ENCODE measurements at places on chromosomes 12 and 14.

- DNase-seq = no peak
Observed at GRCh38 chr14:26121181-26121580, 476.7 kb downstream of the NOVA1 start.

- DNase-seq = no peak
Observed at GRCh38 chr14:79749065-79749464, 462.2 kb downstream of the DIO2 start.

GRCh38 chr12:108237272-108237671, 101.8 kb downstream of the CMKLR1 start:
- no peak for DNase-seq

- DNase-seq = no peak
Observed at GRCh38 chr12:124686370-124687173, 119.2 kb upstream of the NCOR2 start.

DNA sequence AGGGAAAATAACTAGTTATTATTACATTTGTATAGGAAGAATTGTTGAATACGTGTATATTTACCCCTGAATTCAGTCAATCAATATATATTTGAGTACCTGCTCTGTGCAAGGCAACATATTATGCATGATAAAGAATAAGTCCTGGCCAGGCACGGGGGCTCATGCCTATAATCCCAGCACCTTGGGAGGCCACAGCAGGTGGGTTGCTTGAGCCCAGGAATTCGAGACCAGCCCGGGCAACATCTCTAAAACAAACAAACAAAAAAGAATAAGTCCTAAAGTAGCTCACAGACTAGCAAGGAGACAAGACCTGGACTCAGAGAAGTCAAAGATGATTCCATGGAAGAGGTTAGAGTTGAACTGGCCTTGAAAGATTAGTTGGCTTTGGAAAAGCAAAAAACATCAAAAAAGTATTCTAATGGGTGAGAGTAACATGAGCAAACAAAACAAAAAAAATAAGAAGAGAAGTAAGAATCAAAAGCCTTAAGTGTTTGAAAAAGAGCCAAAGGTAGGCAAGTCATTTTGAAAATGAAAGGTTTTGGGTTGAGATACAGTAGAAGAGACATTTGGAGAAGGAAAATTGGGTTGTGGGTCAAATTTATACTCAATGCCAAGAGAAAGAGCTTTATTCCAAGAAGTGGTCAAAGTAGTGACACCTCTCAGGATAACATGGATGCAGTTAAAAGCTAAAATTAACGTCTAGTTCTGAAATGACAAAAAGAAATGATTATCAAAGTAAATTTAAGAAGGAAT, 115.2 kb upstream of the BCAT1 start:
- DNase-seq = no peak

- DNase-seq = no peak
Observed at GRCh38 chr12:18837025-18837424, 99.1 kb downstream of the CAPZA3 start.

DNA sequence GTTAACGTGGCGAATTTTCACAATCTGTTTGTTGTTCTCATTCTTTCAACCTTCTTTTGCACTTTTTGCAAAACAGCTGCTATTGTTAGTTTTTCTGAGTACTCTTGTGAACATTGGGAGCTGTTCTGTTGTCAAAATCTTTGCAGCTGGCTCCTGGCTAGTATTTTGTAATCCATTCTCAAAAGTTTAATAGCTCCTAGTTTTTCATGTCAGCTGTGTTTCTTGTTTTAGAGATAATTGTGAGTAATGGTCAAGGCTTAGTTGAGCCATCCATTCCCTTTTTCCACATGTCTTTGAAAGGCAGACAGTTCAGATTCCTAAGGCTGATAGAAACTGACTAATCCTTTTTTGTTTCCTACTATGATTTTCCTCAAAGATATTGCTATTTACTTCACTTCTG, 39.1 kb upstream of the CRADD start:
- no peak for DNase-seq
